ENCODE measurements at places on chromosomes 1 and 21.

DNA sequence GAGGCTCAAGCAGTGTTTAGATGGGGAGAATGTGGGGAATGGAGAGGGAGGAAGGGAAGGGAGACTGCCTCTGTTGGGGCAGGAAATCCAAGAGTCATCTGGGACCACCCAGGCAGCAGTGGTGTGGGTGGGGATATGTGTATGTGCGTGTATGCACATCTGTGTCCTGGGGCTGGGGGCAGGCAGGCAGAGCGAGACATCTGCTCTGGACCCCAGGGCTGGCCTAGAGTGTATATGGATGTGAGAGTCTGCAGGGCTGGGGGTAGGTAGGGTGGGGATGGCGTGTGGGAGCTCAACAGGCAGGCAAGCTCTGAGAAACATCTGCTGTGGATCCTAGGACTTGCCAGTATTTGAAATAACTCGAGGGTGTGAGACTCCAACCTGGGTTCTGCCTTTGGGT, 3.5 kb downstream of the PTCH2 start:
- no peak for DNase-seq

DNA sequence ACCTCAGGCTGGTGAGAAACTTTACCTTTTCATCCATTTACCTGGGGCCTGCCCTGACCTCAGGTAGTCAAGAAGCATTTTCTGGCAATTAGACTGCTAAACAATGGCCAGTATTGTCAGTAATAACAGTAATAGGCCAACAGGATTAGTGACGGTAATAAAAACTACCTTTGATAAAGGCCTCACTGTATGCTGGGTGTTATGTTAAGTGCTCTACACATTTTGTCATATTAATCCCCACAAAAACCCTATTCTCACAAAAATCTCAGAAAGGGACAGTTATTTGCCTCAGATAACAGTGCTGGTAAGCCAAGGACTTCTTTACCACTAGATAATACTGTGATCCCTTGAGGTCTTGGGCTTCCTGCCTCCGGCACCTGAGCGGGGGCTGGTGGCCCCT, 191.4 kb downstream of the FOXD2 start:
- DNase-seq: no peak

GRCh38 chr1:58818075-58818474, 34.2 kb upstream of the JUN start:
- peak; percentile 55 for DNase-seq

- no peak for DNase-seq
Measured at GRCh38 chr1:176559474-176559873, 96.5 kb downstream of the PAPPA2 start.

- no peak for DNase-seq
Measured at GRCh38 chr1:27106561-27107323, 48.2 kb downstream of the SLC9A1 start.

DNA sequence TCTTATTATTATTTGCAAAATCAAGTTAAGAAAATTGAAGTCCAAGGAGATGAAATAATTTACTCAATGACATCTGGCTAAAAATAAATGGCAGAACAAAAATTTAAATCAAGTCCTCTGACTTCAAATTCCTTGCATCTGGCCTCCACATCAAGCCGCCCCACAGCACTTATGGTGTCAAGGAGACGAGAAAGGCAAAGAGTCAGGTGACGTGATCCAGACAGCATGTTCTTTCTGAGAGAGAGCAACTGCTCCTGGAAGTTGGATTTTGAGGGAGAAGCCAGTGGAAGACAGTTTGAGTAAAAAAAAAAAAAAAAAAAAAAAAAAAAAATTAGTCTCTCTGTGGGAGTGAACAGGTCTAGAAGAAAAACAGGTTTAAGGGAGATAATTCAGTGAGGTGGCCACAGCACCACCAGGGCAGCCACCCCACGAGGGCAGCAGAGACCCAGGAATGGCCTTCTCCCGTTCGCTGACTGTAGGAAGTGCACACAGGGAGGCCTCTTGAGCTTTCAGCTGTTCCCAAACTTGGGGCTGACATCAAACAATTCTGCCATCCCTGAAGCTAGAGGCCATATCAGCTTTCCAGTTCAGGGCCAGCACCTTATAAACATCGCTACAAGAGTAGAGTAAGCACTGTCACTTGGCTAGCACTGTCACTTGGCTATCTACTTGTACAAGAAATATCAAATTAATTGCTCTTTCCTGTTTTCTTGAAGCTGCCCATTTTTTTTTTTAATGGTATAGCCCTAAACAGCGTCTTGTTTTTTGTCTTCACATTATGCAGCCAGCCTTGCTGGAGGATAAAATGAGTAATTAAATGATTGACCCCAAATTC, 7.8 kb downstream of the C1orf162 start:
- DNase-seq: peak; percentile 15

DNA sequence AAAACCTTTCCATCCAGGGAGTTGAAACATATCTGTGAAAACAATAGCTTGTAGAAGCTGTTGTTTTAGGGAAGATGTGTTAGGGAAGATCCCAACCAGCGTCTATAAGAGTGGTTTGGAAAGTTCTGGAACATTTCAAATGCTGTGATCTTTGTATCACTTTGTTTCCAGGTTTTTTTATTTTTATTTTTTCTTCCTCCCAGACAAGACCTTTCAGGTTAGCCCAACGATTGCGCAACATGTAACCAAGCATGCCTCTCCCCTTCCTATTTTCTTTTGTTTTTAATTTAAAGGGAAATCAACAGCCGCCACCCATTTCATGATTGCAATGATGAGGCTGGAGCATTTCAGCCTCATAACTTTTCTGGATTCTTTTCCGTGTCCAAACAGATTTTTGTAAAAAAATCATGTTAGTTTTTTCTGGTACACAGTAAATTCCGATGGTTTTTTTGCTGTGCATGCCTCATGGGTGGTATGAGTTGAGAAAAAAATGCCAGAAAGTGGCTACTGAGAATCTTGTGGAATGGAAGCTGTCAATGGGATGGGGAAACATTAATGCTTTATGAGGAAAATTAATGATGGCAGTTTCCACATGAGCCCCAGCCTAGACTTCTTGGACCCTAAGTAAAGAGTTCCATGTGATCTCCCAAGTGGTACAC, 109.3 kb downstream of the RUNX1 start:
- DNase-seq: no peak

GRCh38 chr1:216178281-216178680, 245.0 kb downstream of the USH2A start:
- no peak for DNase-seq

DNA sequence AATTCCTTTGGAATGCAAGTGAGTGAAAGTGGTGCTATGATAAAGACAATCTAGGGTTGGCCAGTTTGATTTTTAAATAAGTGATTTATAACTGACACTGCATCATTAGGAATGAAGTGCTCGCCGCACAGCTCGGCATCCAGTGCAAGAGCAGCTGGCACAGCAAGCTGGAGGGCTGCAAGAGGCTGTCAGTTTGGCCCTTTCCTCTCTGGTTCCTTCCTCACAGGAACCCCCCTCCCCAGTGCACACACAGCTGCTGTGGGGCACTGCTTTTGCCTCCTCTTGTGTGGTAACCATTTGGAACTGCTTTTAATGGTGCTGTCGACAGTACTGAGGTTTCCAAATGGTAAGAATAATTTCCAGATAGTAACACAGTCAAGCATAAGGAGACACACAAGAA, 10.4 kb upstream of the BCAR3 start:
- no peak for DNase-seq

DNA sequence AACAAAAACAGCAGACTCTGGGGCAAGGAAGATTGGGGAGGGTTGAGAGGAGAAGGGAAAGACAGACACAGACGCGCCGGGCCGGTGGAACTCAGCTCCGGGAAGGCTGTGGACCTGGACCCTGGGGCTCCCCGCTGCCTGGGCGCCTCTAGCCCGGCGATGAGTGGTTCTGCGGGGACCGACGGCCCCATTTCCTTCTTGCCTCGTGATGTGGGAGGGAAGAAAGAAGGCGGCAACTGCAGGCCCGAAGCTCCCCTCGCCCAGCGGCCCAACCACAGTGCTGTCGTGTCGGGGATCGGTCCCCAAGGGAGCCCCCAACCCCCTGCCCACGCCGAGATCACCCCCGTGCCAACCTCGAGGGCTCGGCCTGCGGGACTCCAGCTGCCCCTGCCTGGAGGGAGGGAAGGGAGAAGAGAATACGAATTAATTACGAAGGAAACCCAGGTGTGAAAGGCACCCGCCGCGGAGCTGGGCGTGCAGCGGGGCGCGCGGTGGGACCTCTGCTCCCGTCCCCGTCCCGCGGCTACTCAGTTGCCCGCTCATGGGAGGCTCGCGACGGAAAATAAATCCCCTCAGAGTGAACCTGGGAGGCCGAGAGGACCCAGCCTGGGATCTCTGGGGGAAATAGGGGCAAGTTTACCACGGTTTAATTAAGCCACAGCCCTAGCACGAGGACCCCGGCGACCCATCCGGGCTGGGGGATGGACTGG, 7.4 kb downstream of the FOXD3 start:
- no peak for DNase-seq
